ENCODE measurements at places on chromosomes 3 and 15. TPM values are rescaled to one million over a fixed set of nuclear protein-coding genes. Genes with fewer than 3 reads are reported as not detected.

The GABRG3 gene
- total RNA-seq = under 0.01 TPM

The GOLGA8F gene
- total RNA-seq = not detected

The MOBP gene
- total RNA-seq = not detected

The WWTR1 gene
- total RNA-seq = 34.4 TPM

The CHCHD6 gene
- total RNA-seq = 8.9 TPM

The NLGN1 gene
- 5.7 TPM for total RNA-seq
